ENCODE measurements at places on chromosomes 2 and 18.

DNA sequence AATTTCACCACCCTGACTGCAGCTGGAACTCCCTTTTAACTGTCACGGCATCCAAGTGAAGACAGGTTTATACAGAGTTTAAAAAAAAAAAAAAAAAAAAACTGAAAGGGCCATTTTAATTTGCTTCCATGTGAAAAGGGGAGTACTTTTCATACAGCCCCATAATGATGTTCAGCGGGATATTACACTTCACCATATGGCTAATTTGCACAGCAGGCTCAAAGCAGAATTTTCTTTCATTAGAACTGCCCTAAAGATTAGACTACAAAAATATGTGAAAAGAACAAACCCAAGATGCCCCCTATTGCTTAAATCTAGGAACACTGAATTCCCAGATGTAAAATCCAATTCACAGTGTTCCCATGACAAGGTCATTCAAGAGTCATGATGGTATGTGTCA lies 301.8 kb downstream of the EXOC6B start:
- DNase-seq: no peak

DNA sequence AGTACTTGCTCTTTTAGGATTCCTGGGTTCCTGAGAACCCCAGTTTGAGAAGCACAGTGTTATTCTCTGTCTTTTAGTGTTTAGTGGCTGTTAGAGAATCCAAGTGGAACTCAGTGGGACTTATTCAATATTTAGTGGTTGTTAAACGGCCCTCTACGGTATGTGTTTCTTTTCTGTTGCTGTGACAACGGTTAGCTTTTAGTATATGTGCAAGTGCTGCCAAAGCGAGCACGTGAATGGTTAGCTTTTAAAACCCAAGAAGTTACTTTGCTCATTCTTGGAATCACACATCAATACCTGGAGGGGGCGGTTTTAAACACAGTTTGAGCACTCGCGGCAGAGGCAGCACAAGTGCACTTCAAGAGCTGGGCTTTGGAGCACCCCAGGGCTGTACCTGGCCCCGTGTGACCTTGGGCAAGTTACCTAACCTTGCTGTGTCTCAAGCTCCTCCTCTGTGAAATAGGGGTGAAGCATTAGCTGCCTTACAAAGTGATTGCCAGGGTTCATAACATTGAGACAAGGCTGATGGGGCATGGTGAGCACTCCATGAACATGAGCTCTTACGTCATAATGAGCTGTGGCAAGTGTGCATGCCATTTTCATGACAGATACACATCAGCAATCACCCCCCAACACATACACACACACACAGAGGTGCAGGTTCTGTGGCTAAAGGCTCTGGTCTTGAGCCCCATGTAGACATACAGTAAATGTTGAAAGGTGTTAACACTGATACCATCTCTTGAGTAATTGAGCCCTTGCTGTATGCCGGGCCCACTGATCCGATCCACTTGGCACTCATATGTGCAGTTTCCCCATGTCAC lies 234.1 kb downstream of the ALPK2 start:
- DNase-seq: no peak

DNA sequence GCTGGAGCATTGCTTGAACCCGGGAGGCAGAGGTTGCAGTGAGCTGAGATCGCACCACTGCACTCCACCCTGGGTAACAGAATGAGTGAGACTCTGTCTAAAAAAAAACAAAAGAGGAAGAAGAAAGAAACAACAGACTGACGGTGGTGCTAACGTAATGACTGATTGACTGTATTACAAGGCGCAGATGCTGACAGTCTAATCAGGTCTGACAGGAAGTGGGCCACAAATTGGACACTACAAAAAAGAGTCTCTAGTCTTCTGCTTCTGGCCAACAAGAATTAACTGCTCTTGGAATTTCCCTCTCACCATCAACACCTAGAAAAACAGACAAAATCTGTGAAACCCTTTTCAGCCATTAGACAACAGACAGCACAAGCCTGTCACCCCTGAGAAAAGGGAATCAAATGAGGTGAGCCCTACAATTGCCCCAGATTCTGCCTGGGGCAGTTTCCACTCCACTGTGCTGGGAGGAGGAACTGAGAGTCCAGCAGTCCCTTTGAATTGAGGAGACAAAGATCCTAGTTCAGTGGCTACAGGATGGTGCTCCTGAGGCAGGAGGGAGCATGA lies 43.3 kb downstream of the SNED1 start:
- DNase-seq: no peak

- DNase-seq: no peak
These were observed 211.5 kb downstream of the SUCLG1 start for GRCh38 chr2:84247532-84247931.

Data from mucosa of gallbladder (tissue), 1 donor.